ENCODE measurements at places on chromosomes 11 and 22.

GRCh38 chr11:92885600-92885999 is 83.9 kb upstream of the MTNR1B start:
- DNase-seq, result no peak

- DNase-seq, result no peak
Observed at GRCh38 chr11:1673446-1674172, 23.4 kb upstream of the KRTAP5-6 start.

DNA sequence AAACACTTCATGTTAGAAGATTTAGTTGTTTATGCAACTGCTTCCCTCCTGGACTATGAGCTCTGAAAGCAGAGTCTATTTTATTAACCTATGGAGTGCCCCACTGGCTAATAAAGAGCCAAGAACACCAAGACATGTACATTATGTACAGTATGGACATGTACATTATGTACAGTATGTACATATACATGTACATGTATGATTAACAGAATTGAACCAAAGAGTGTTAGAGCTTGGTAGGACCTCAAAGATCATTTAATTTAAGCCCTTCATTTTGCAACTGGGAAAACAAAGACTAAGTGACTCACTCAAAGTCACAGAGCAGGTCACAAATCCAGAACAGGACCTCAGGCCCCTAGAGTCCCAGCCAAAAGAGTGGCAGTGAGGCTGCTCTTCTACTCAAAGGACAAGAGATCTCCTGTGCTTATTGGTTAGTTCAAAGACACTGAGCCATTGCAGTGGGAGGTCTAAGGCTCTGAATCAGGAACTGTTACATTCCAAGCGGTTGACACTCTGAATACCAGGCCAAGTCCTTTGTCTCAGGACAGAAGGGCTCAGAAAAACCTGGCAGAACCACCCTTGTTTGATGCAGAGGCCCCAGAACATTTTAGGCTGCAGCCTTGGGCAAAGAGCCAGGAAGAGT is 103.8 kb downstream of the FAM168A start:
- no peak for DNase-seq

DNA sequence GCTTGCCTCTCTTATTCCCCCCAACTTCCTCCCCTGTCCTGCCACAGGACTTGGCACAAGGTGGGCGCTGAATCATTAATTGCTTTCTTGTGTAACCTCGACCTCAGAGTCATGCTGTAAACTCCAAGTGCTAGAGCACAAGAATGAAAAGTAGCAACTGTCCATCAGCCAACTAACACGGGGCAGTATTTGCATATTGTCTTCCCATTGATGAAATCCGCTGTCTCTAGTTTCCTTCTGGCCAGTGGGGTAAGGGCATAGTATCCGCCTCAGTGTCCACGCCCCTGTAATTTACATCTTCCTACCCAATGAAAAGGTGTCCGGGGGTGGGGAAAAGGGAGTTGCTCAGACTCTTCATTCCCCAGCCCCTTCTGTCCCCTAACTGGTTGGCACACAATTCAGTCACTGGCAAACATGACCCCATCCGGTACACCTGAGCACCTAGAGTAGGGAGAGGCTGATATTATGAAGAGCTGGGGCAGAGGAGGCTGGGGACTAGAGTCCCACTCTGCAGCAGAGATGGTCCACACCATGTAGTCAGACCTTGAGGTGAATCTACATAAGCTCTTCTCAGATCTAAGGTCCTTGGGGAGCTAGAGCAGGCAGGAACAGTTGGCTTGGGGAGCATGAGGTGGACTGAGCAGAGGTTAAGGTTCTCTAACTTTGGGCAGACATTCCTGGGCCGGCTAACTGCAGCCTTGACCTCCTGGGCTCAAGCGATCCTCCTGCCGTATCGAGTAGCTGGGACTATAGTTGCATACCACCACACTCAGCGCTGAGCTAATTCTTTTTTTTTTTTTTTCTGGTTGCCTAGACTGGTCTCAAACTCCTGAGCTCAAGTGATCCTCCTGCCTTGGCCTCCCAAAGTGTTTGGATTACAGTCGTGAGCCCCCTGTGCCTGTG is 6.8 kb upstream of the GGA1 start:
- DNase-seq, result no peak

GRCh38 chr11:79039122-79039521 is 401.7 kb downstream of the TENM4 start:
- no peak for DNase-seq
